ENCODE measurements at places on chromosomes 5 and 9.

DNA sequence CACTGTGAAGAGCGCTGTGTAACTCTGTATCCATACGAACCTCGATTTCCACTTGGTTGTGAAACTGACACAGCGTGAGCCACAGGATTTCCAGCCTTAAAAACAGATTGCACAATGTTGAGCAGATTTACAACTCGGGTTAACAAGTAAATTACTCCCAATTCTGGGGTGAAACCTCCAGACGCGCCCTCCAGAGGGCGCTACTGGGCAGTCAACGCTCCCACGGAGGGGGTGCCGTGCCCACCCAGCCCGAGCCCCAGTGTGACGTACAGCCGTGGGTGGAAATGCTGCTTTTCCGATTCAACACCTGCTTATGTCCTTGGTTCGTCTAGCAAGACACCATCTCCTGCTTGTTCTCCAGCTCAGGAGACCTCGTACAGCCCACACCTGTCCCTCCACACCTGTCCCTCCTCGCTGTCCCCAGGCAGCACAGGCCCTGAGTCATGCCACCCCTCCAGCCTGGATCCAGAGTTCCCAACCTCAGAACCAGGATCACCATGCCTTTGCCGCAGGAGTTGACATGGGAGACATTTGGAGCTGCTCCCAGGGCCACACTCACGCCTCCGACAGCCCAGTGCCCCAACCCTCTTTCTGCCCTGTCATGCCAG is 34.4 kb upstream of the SLC6A3 start:
- no peaks in the 10 kb centered on the region for H3K27me3 ChIP-seq
- peak overlapping the region; percentile 98 for H3K27ac ChIP-seq
- H3K4me1 ChIP-seq: peaks cover 70% of the 10 kb centered on the region
- peaks cover 35% of the 10 kb centered on the region for H3K36me3 ChIP-seq

DNA sequence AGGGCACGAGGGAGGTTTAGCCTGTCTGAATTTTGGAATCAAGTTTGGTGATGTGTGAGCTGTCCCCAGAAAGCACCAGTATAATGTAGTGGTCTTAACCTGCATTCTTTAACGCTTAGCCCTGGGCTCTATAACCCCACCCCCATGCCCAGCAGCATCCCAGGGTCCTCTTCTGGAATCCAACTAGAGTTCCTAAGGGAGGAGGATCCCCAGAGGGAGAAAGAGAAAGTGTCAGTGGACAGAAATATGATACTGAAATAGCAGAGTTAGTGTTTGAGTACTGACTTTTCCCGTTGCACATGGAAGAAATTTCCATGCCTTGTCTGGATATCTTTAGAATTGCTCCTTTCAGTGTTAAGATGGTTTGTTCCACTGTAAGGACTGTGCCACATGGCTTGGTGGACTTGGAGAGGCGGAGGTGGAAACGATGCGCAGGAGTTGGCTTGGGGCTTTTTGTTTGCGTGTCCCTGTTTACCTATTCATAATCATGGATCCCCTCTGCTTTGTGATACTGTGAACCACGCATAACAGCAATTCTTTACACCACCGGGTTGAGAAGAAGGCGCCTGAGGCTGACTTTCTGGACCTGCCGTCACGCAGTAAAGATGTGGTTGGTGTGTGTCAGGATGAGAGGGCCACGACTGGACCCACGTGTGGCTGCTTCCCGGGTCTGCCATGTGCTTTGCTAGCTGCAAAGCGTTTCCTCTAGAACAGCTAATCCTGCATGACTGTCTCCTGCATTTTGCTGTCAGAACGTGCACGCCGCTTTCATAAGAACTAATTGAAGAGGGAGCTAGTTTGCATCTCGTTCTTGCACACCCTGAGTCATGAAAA is 142.3 kb downstream of the SMARCA2 start:
- peak overlapping the region; percentile 67 for H3K4me3 ChIP-seq
- no peaks in the 10 kb centered on the region for H3K36me3 ChIP-seq
- DNase-seq: peak; percentile 48
- H3K27me3 ChIP-seq: no peaks in the 10 kb centered on the region
- H3K4me1 ChIP-seq: peaks cover 72% of the 10 kb centered on the region

- no peaks in the 10 kb centered on the region for H3K36me3 ChIP-seq
- H3K27me3 ChIP-seq: no peaks in the 10 kb centered on the region
- H3K4me1 ChIP-seq: no peaks in the 10 kb centered on the region
- H3K4me3 ChIP-seq: no peak overlapping the region
Observed at GRCh38 chr5:107601076-107601475, 69.7 kb downstream of the EFNA5 start.

- H3K4me3 ChIP-seq: peak overlapping the region; percentile 64
- H3K4me1 ChIP-seq: peaks cover 23% of the 10 kb centered on the region
- H3K27me3 ChIP-seq: no peaks in the 10 kb centered on the region
- no peak for DNase-seq
Observed at GRCh38 chr9:120579139-120580050, 572 bp downstream of the CDK5RAP2 start.

DNA sequence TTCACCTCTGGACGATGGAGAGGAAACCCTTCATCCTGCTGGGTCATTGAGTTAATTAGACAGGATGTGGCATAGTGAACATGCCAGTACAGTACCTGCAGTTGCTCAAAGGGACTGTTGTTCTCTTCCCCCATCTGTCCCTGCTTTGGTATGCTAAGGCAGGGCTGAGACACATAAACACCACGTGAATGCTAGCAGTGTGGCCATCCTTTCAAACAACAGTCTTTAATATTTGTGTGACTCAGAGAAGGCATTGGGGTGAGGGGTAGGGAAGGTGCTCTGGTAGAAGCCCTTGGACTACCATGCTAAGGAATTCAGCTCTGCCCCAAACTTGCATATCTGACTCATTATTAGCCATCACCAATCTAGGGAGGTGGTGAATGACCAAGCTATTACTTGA is 180.2 kb upstream of the ZNF618 start:
- no peak overlapping the region for H3K27ac ChIP-seq
- H3K27me3 ChIP-seq: no peaks in the 10 kb centered on the region
- no peak overlapping the region for H3K4me3 ChIP-seq
- H3K36me3 ChIP-seq: no peaks in the 10 kb centered on the region

- H3K36me3 ChIP-seq: no peaks in the 10 kb centered on the region
- no peaks in the 10 kb centered on the region for H3K4me1 ChIP-seq
- no peaks in the 10 kb centered on the region for H3K27me3 ChIP-seq
- DNase-seq: no peak
- H3K4me3 ChIP-seq: no peak overlapping the region
Observed at GRCh38 chr5:137016783-137017324, 482.3 kb downstream of the SPOCK1 start.

GRCh38 chr5:76341651-76342334 is 61.3 kb upstream of the IQGAP2 start:
- H3K27ac ChIP-seq: peak overlapping the region; percentile 51
- peaks cover 23% of the 10 kb centered on the region for H3K4me1 ChIP-seq
- DNase-seq: peak; percentile 56
- no peaks in the 10 kb centered on the region for H3K36me3 ChIP-seq

DNA sequence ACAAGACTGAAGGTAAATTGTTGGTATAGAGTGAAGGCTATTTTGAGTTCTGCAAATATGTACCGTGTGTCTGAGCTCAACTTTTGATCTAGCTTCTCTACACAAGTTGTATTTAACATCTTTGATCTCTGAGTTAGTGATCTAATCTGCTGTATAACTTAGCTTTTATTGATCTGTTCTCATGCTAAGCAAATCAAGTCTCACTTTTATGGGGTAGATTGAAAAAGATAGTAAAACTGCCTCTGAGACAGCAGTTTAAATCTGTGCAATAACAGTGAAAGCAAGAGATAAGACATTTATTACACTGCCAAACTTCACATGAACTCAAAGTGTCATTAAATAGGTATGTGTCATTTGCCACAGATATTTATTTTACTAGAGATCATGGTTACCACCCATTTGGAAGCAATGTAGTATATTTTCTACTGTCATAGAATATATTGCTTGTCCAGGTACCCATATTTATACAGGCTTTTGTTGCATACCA is 477.3 kb downstream of the ISL1 start:
- no peaks in the 10 kb centered on the region for H3K27me3 ChIP-seq
- no peaks in the 10 kb centered on the region for H3K4me1 ChIP-seq
- H3K4me3 ChIP-seq: no peak overlapping the region
- no peaks in the 10 kb centered on the region for H3K36me3 ChIP-seq
- H3K27ac ChIP-seq: no peak overlapping the region

- H3K27me3 ChIP-seq: no peaks in the 10 kb centered on the region
- peak overlapping the region; percentile 68 for H3K27ac ChIP-seq
- H3K4me1 ChIP-seq: peaks cover 17% of the 10 kb centered on the region
- DNase-seq: peak; percentile 29
- no peak overlapping the region for H3K4me3 ChIP-seq
Observed at GRCh38 chr5:179599973-179600372, 23.5 kb downstream of the HNRNPH1 start.

DNA sequence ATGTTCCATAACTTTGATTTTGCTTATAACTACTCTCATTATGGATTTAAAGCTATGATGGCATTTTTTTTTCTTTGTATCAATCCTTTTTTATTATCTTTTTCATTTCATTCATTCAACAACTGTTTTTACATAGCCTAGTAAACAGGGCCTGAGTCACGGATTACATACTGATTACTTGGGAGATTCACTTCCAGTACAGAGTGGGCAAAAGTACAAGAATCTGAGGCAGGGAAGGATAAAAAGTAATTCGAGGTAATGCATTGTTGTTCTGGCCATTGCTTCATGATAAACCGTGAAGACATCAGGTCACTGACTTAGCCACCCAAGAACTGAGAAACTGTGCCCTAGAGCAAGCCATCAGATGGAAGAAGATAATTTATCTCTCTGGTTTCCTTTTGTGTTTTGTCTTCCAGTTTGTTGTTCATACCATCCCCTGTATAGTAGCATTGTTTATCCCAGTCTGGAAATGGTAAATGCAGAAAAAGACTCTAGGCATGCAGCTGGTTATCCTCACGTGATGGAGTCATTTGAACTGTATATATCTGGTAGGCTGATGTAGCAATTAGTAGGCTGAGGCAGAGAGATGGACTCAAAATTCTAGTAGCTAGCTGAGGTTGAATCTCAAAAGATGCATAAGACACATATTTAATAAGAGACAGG is 145.6 kb downstream of the CNTLN start:
- H3K36me3 ChIP-seq: peaks cover 27% of the 10 kb centered on the region
- H3K4me1 ChIP-seq: no peaks in the 10 kb centered on the region
- no peaks in the 10 kb centered on the region for H3K27me3 ChIP-seq
- DNase-seq: no peak

DNA sequence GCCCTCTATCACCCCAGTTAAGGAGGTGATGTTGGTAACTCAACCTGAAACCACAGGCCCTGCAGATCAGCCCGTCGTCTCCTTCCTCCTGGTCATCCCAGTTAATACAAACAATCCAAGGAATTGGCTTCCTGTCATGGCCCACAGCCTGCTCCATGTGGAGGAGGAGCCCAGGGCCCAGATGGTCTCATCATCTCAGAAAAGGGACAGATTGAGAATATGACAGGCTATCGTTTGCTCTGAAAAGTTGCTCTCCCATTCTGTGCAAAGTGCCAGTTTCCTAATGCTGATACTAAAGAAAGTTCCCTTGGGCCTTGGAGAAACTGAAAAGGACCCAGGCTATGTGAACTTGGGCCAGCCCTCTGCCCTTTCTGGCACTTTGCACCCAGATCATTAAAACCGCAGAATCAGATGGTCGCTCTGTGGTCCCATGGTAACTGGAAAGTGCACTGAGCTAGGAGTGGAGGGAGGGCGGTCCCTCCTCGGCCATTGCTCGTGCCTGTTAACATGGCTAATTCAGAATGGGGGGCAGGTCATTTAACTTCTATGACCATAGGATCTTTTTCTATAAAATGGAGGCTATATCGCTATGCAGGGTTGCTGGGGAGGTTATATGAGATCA is 675 bp upstream of the SPAAR start:
- H3K36me3 ChIP-seq: no peaks in the 10 kb centered on the region
- H3K4me3 ChIP-seq: peak overlapping the region; percentile 43
- no peak overlapping the region for H3K27ac ChIP-seq
- no peaks in the 10 kb centered on the region for H3K27me3 ChIP-seq
- no peak for DNase-seq

- no peaks in the 10 kb centered on the region for H3K36me3 ChIP-seq
- no peak overlapping the region for H3K27ac ChIP-seq
Observed at GRCh38 chr5:72606525-72606924, 99.3 kb upstream of the ZNF366 start.

DNA sequence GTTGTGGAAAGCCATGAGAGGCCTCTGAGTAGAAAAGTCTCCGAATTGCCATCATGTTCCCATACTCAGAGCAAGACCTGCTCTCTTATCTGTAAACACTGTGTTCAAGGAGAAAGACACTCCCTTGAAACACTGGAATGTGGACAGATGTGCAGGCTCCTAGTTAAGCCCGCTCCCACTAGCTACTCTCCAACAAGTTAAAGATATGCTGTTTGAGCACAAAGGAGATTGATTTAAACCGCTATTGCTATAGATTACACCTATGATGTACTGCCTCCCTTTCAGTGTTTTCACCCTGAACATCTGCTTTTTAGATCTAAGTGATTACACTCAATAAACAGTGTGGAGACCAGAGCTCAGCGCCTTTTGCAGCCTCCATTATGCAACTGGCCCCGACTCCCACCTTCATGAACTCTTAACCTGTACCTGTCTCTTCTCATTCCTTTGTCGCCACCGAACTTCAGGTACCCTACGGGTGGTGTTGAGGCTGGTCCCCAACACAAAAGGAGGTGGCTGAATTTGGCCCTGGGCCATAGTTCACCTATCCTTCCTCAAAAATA is 47.5 kb downstream of the TMEM245 start:
- H3K4me1 ChIP-seq: no peaks in the 10 kb centered on the region
- no peak overlapping the region for H3K27ac ChIP-seq
- peaks cover 45% of the 10 kb centered on the region for H3K36me3 ChIP-seq

DNA sequence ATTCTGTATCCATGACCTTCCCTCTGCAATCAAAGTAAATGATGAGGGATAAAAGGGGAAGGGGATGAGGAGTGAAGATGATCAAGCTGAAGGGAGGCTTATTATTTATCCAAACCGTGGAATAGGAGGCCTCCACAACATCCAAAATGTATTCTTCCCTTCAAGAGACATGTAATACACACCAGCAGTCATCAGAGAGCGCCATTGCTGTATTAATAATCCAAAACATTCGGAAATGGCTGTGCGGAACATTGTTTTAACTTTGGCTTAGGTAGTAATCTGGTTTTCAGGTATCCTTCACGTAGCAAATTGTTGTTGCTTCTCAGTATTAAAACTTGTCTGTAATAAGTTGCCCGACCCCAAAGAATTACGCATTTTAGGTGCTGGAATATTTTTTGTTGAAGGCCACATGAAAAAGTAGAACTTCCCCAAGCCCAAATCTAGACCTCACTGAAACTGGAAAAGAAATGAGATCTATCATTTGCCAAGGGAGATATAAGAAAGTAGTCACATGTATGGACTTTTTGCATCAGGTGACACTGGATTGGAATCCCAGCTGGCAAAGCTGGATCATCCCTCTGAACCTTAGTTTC is 2.6 kb upstream of the BOD1 start:
- H3K36me3 ChIP-seq: no peaks in the 10 kb centered on the region
- H3K4me3 ChIP-seq: no peak overlapping the region
- peaks cover 22% of the 10 kb centered on the region for H3K4me1 ChIP-seq
- no peak overlapping the region for H3K27ac ChIP-seq
- peak; percentile 43 for DNase-seq
- no peaks in the 10 kb centered on the region for H3K27me3 ChIP-seq

DNA sequence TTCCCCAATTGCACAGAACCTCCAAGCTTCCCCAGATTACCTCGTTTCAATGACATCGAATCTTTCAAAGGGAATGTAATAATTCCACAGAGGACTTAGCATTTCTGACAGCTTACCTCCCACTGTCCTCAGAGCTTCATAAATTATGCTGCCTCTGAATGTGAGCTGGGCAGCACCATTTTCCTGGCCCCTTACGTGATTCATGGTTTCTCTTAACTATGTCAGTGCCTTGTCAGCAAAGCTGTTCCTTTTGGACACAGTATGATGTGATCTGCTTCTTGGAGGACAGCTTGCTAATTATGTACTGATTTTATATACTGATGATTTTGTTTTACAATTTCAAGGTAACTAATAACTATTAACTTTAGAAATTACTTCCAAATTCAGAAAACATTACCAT is 27.7 kb upstream of the SSBP2 start:
- no peaks in the 10 kb centered on the region for H3K36me3 ChIP-seq
- H3K4me1 ChIP-seq: peaks cover 15% of the 10 kb centered on the region
- peak; percentile 12 for DNase-seq
- H3K27me3 ChIP-seq: no peaks in the 10 kb centered on the region
- peak overlapping the region; percentile 85 for H3K27ac ChIP-seq

Data from CD14-positive monocyte (primary cell).